HAP-1 (cell line): ENCODE measurements at places on chromosomes 7 and 10.

- DNase-seq = no peak
Observed at GRCh38 chr10:34593930-34594329, 221.2 kb downstream of the PARD3 start.

GRCh38 chr10:132640326-132641125 lies 102.9 kb downstream of the INPP5A start:
- DNase-seq = no peak

DNA sequence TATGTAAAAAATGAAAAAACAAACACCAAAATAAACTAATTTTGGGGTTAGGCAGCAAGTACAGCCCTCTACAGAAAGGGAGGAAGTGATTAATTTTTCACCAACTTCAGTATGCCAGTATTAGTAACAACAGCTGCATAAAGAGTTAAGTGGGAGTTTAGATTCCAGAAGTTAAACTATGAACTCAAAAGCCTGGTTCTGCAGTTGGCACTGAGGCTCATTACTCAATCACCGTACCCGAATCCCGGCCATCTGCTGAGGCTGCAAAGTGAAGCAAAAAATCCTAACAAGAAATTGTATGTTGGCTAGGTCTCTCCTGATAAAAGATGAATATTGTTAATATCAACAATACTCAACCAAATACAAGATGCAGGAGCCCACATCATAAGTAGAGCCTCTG lies 4.0 kb downstream of the NUDT5 start:
- no peak for DNase-seq

- no peak for DNase-seq
Observed at GRCh38 chr7:72540106-72540611, 128.0 kb upstream of the CALN1 start.

GRCh38 chr10:78828647-78829539 lies 239.9 kb upstream of the ZMIZ1 start:
- DNase-seq = no peak

- peak; percentile 24 for DNase-seq
Observed at GRCh38 chr7:35038354-35038753, 1.1 kb upstream of the DPY19L1 start.

DNA sequence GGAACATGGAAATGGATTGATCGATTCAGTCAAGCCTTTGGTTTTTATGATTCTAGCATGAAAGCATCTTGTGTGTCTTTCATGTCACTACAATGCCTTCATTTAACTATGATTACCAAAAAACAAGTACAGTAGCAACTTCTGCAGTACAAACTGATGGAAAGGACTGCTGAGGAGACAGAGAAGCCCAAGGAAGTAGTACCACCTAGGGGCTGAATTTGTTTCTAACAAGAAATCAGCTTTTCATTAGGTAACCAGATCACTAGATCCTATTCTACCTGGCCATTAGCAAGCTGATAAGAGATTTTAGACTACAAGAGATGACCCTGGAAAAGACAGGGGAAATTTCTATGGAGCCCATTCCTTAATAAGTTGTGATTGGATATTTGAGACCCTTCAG lies 3.2 kb upstream of the IFIT1 start:
- DNase-seq = no peak
